ENCODE measurements at places on chromosomes 3 and 15. TPM values are rescaled to one million over a fixed set of nuclear protein-coding genes. Genes with fewer than 3 reads are reported as not detected.

DNA sequence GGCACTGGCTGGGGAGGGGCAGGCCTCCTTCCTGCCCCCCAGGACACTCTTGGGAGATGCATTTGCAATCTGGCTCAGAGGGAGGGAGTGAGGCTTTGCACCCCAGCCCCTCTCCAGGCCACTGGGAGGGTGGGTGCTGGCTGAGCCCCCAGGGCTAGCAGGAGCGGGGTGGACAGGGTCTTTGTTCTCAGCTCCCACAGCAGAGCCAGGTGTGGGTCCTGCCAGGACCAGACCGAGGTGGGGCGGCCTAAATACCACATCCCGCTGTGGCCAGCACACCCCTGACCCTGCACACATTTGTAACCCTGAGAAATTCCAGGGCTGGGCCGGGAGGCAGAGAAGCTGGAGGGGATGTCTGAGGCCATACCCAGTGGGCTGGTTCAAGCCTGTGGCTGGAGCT lies 41.0 kb downstream of the STARD5 start:
- peaks cover 36% of the 10 kb centered on the region for H3K4me1 ChIP-seq
- H3K27ac ChIP-seq = no peak overlapping the region

GRCh38 chr3:171556574-171557145 lies 96.5 kb upstream of the TNIK start:
- no peak overlapping the region for H3K27ac ChIP-seq
- peaks cover 11% of the 10 kb centered on the region for H3K36me3 ChIP-seq
- H3K4me3 ChIP-seq = no peak overlapping the region
- no peak for DNase-seq
- H3K27me3 ChIP-seq = no peaks in the 10 kb centered on the region

GRCh38 chr3:107068980-107069379 lies 308.3 kb upstream of the CCDC54 start:
- no peak overlapping the region for H3K27ac ChIP-seq
- H3K4me3 ChIP-seq = no peak overlapping the region
- peaks cover 9% of the 10 kb centered on the region for H3K27me3 ChIP-seq
- H3K4me1 ChIP-seq = peaks cover 10% of the 10 kb centered on the region
- DNase-seq = no peak
- no peaks in the 10 kb centered on the region for H3K36me3 ChIP-seq

- no peaks in the 10 kb centered on the region for H3K27me3 ChIP-seq
- H3K4me3 ChIP-seq = no peak overlapping the region
- no peaks in the 10 kb centered on the region for H3K4me1 ChIP-seq
- H3K27ac ChIP-seq = no peak overlapping the region
- DNase-seq = no peak
- no peaks in the 10 kb centered on the region for H3K36me3 ChIP-seq
Observed at GRCh38 chr3:161925749-161926360, 429.2 kb downstream of the OTOL1 start.

The HGD gene
- total RNA-seq = 2.0 TPM

GRCh38 chr15:63870487-63871209 lies 36.9 kb upstream of the HERC1 start:
- H3K4me1 ChIP-seq = peaks cover 9% of the 10 kb centered on the region
- peaks cover 2% of the 10 kb centered on the region for H3K36me3 ChIP-seq
- H3K27ac ChIP-seq = no peak overlapping the region
- no peaks in the 10 kb centered on the region for H3K27me3 ChIP-seq

GRCh38 chr3:73228000-73228399 lies 166.5 kb downstream of the EBLN2 start:
- H3K36me3 ChIP-seq = no peaks in the 10 kb centered on the region
- no peak for DNase-seq
- H3K27me3 ChIP-seq = no peaks in the 10 kb centered on the region
- H3K27ac ChIP-seq = no peak overlapping the region
- H3K4me3 ChIP-seq = no peak overlapping the region
- H3K4me1 ChIP-seq = no peaks in the 10 kb centered on the region

The ADAMTS17 gene
- total RNA-seq = 7.3 TPM

The LRRC15 gene
- not detected for total RNA-seq

- DNase-seq = no peak
- no peak overlapping the region for H3K27ac ChIP-seq
- H3K4me1 ChIP-seq = no peaks in the 10 kb centered on the region
- H3K36me3 ChIP-seq = peaks cover 14% of the 10 kb centered on the region
- H3K4me3 ChIP-seq = no peak overlapping the region
Observed at GRCh38 chr15:39976291-39977274, 42.7 kb downstream of the EIF2AK4 start.

The CRYGS gene
- total RNA-seq = 6.7 TPM

The C3orf70 gene
- total RNA-seq = not detected

The BLOC1S6 gene
- 40.6 TPM for total RNA-seq

DNA sequence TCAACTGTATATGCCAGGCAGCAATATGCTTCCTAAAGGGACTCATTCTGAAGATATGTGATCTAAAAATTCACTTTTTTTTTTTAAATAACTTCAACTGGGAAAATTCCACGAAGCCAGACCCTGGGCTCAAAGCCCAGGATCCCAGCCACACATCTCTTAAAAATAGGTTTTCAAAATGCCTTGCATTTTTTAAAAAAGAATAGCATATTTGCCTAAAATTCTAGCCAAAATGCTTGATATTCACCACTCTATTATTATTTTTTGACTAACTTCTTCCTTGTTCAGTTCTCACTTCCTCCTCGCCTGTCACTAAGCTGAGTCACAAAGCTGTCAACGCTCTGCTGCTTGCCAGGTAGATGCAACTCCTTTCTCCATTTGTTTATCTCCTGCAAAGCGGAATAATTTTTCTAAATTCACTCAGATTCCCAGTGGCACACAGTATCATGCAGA lies 28.0 kb upstream of the VGLL4 start:
- H3K4me1 ChIP-seq = peaks cover 2% of the 10 kb centered on the region
- no peak overlapping the region for H3K4me3 ChIP-seq

DNA sequence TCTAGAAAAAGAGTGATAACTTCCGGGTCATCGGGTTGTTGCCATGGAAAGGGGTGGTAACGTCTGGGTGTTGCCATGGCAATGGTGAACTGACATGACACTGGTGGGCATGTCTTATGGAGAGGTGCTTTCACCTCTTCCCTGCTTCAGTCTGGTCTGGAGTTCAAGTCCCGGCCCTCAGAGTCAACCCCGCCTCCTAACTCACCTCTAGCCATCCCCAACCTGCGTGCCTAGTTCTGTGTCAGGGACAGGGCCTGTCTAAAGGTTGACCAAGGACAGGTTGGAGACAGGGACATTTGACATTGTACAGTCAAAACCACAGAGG lies 96.0 kb downstream of the LSM3 start:
- no peak overlapping the region for H3K4me3 ChIP-seq
- H3K27me3 ChIP-seq = peaks cover 15% of the 10 kb centered on the region
- DNase-seq = no peak
- no peaks in the 10 kb centered on the region for H3K4me1 ChIP-seq

The WWTR1 gene
- total RNA-seq = 0.55 TPM

DNA sequence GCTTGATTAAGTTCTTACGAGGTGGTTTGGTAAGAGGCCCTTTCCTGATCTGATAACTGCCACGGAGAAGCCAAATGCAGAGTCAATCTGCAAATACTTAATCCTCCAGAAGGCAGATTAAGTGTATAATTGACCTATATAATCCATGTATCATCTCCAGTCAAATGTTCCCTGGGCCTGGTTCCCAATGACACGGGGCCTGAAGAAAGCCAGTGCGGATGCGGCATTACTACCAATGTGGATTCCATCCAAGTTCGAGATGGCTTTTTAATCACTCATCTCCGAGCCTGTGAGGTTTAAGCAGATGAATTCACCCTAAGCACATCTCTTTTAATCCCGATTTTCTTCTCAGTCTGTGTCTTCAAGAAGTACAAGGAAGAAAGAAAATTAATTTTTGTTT lies 60.0 kb upstream of the FEZF2 start:
- peaks cover 29% of the 10 kb centered on the region for H3K27me3 ChIP-seq
- no peak overlapping the region for H3K4me3 ChIP-seq
- H3K36me3 ChIP-seq = no peaks in the 10 kb centered on the region
- H3K27ac ChIP-seq = no peak overlapping the region
- DNase-seq = no peak
- H3K4me1 ChIP-seq = no peaks in the 10 kb centered on the region

DNA sequence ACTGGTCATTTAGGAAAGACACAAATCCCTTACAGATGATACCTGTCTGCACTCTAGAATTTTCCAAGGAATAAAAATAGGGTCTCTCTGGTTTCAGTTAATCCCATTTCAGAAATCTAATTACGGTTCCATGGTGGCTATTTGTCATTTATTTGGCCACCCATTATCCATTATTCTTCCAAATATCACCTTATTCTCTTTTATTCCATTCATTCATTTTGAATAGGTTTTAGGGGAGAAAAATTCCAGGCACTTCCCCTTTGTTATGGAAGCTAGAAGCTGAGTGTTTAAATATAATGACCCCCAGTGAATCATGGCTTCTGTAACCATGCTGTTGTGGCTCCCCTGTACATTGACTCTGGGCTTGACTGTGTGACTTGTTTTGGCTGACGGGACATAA lies 420.8 kb upstream of the DPH6 start:
- H3K4me1 ChIP-seq = no peaks in the 10 kb centered on the region
- no peaks in the 10 kb centered on the region for H3K27me3 ChIP-seq
- H3K36me3 ChIP-seq = no peaks in the 10 kb centered on the region
- DNase-seq = no peak
- H3K4me3 ChIP-seq = no peak overlapping the region

DNA sequence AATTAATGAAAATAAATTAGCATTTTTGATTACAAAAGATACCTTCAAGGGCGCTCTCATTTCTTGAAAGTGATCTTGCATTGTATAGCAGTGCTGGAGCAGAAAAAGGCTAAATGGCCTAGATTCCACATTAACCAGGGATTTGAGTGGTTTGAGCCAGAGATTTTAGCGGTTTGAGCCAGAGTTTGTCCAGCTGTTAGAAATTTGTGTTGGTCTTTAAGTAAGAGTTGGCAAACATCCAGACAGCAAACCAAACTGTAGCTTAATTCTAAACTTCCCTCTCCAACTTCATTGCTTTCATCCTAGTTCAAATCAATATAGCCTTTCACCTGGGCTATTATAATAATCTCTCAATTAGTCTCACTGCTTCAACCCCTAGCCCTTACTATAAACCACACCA lies 351.7 kb downstream of the IGSF11 start:
- DNase-seq = no peak
- no peak overlapping the region for H3K4me3 ChIP-seq
- no peaks in the 10 kb centered on the region for H3K36me3 ChIP-seq

DNA sequence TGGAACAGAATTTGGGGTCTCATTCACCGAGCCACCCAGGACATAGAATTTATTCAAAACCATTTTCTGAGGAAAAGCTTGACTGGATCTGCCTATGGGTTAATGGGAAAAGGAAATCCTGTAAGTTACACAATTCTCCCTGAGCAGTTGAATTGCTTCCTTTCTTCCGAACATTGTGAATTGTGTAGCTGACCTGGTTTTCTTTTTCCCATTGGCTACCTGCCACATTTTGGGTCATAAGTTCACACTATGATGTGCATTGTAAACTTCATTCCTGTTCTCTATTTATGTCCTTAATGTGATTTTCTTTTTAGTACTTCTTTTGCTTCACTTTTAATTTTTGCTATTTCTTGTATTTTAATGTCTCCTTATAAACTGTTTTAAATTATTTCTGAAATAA lies 386.0 kb upstream of the LRRC3B start:
- no peak for DNase-seq
- H3K27me3 ChIP-seq = no peaks in the 10 kb centered on the region
- H3K4me1 ChIP-seq = no peaks in the 10 kb centered on the region
- no peaks in the 10 kb centered on the region for H3K36me3 ChIP-seq

DNA sequence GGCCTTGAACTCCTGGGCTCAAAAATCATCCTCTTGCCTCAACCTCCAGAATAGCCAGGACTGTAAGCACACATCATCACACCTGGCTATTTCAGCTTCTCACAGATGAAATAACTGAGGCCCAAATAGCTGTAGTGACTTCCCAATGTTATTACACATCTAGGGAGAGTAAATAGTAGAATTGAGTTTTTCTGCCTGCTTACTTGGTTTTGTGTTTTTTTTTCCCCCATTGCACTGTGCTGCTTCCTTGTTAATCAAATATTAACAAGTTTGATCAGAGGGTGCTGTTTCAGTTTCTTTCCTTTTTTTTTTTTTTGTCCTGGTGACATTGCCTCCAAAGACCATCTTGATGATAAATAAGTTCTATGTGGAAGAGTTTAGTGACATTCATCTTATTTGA lies 23.4 kb downstream of the ZNF609 start:
- peaks cover 11% of the 10 kb centered on the region for H3K4me1 ChIP-seq
- no peak for DNase-seq
- H3K36me3 ChIP-seq = peaks cover 21% of the 10 kb centered on the region

GRCh38 chr15:85037641-85038040 lies 56.0 kb downstream of the PDE8A start:
- peaks cover 7% of the 10 kb centered on the region for H3K36me3 ChIP-seq
- H3K4me1 ChIP-seq = peaks cover 19% of the 10 kb centered on the region
- H3K4me3 ChIP-seq = no peak overlapping the region
- H3K27ac ChIP-seq = no peak overlapping the region
- no peaks in the 10 kb centered on the region for H3K27me3 ChIP-seq
- DNase-seq = no peak

DNA sequence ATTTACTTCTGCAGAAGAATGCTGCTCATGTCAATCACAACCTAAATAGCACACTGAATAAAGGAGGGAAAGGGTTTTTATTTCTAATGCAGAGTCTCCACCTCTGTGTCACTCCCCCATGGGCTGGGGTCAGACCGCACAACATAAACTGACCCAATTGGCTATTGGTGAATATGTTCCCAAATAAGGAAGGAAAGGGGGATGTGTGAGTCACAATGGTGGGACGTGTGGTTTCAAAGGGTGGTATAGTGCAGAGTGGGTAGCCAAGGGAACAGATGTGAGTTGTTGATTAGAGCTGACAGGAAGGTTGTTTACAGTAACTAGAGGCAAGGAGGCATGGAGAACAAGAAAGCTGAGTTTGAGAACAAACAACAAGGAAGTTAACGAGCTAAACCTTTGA lies 491.8 kb downstream of the ZPLD1 start:
- no peak overlapping the region for H3K4me3 ChIP-seq
- no peaks in the 10 kb centered on the region for H3K36me3 ChIP-seq

The CELSR3 gene
- total RNA-seq = 16.2 TPM

- H3K4me1 ChIP-seq = peaks cover 11% of the 10 kb centered on the region
- no peak overlapping the region for H3K27ac ChIP-seq
- no peak for DNase-seq
- no peak overlapping the region for H3K4me3 ChIP-seq
- H3K36me3 ChIP-seq = no peaks in the 10 kb centered on the region
Observed at GRCh38 chr3:120555657-120556509, 40.3 kb upstream of the NDUFB4 start.

DNA sequence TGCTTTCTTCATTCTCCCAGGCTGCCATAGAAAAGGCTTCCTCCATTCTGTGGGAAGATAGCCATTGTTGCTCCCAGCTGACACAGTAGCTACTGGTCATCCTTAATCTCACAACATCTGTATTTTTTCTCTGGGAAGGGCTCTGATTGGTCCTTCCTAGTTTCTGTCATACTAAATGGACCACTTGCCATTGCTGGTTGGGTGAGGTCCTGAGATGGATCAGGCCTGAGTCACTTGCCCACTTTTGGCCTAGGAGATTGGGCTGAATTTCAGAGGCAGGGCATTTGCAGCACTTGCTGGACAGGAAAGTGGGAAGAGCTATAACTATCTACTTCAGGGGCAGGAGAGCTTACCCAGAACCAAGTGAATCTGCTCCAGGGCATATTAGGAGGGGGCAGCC lies 106.5 kb upstream of the PROK2 start:
- H3K4me1 ChIP-seq = peaks cover 1% of the 10 kb centered on the region
- no peak for DNase-seq
- no peak overlapping the region for H3K27ac ChIP-seq
- H3K27me3 ChIP-seq = peaks cover 18% of the 10 kb centered on the region
- no peak overlapping the region for H3K4me3 ChIP-seq

GRCh38 chr3:4044619-4045018 lies 245.4 kb downstream of the LRRN1 start:
- H3K36me3 ChIP-seq = no peaks in the 10 kb centered on the region
- no peaks in the 10 kb centered on the region for H3K4me1 ChIP-seq
- DNase-seq = no peak
- H3K27ac ChIP-seq = no peak overlapping the region

The CLSTN2 gene
- total RNA-seq = not detected

The CCR3 gene
- 1.3 TPM for total RNA-seq
